SW480 (cell line): ENCODE measurements at places on chromosomes 2 and 18.

GRCh38 chr2:199329466-199329865 lies 128.3 kb downstream of the SATB2 start:
- DNase-seq: no peak

DNA sequence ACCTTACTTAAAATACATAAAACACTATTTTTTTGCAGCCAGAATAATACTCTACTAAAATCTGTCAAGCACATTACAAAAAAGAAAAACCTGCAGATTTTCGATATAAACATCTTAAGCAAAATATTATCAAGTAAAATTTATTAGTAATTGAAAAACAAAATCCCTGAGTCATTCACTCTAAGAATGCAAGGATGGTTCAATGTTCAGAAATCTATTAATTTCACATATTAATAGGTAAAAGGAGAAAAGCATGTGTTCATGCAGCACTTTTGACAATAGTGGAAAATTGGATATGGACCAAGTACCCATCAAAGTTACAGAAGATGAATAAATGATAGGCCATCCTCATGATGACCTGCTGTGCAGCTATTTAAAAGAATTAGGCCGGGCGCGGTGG lies 66.2 kb upstream of the OTOS start:
- DNase-seq: no peak

DNA sequence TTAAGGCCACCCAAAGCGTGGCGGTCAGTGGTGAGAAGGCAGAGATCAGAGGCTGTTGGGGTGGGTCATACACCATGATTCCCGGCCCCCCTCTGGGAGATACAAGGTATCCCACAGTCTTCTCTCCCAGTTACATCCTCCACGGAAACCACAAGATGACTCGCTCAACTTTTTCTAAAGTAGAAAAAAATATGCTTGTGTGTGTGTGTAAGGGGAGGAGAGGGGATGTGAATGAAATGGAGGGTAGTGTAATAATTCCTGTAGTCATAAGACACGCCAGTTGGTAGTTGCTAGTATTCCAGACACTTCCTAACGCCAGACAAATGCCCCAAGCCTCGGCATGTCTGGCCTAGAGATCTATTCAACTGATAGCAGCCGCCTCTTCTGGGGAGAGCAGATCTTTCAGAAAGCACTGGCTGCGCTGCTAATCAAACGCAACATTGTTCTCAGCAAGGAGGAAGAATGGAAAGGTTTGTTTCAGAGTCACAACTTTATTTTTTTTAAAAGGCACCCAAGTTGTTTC lies 143.5 kb downstream of the TGIF1 start:
- DNase-seq: peak; percentile 86

DNA sequence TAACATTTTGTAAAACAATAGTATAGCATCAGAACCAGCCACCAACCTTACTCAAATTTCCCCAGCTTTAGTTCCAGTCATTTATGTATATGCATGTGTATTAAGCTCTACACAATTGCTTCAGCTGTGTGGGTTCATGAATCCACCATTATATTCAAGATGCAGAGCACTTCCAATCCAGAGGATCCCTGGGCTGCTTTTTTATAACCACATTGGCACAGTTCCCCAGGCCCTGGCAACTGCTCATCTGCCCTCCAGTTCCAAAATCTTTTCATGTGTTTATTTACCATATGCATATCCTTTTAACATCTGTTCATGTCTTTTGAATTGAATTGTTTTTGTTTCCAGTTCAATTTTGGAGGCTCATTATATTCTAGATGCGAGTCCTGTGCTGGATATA lies 482.9 kb upstream of the HS6ST1 start:
- DNase-seq: no peak

GRCh38 chr2:186991766-186992417 lies 142.9 kb upstream of the ZSWIM2 start:
- DNase-seq: no peak

DNA sequence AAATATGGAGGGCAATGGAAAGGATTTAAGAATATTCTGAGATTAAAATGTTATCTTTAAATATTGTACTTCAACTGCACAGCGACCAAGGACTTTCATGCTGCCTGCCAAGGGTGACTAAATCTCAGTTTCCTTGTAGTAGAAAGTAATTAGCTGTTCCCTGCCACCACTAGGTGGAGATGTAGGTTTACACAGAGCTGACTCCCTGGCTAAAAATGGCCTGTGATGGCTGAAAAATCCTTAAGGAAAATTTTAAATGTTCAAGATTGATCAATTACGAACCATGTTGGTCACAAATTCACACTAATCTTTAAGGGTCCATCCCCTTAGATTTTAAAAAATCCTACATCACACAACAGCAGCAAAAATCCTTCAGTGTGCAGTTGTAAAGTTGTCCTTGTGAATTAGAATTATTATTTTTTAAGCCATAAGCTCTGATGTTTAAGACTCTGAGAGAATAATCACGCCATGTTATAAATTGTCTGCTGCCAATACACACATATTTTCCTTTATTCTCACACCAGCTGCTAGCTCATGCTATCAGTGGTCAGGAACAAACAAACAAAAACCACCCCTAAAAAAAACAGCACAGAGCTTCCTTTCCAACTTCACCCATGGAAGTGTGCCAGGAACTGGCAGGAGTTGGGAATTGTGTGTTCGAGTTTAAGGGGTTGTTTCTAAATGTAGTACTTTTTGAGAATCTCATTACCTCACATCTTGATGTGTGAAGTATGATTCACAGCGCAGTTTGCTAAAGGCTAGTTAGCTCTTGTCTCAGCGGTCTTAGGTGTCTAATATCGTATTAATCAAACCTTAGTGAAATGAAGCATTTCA lies 399.8 kb downstream of the TMEM182 start:
- peak; percentile 70 for DNase-seq

DNA sequence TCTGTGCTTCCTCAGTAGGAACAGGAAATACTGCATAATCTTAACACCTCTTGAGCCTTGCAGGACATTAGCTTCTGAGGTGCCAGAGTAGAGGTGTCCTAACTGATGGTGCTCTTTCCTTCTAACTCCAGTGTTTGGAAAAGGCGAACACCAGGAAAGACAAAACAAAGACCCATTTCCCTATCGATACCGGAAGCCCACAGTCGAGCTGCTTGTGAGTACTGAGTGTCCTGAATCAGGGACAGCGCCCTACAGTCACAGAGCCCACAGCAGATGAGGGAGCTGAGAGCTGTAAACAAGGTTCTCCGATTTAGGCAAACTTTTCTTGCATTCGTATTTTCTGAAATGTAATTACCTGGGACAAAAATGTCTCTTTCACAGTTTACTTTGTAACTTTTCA lies 50.7 kb downstream of the SLC14A2 start:
- DNase-seq: no peak

GRCh38 chr2:164671664-164672396 lies 50.5 kb upstream of the GRB14 start:
- no peak for DNase-seq

DNA sequence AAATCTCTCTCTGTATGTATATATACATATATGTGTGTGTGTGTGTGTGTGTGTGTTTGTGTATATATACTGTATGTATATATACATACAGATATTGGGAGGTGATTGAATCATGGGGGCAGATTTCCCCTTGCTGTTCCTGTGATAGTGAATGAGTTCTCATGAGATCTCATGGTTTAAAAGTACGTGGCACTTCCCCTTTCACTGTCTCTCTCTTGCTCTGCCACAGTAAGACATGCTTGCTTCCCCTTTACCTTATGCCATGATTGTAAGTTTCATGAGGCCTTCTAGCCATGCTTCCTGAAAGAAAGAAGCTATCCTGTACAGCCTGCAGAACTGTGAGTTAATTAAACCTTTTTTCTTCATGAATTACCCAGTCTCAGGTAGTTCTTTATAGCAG lies 18.8 kb upstream of the CCDC195 start:
- no peak for DNase-seq

- no peak for DNase-seq
Measured at GRCh38 chr2:175595139-175595538, 406.9 kb downstream of the LNPK start.

DNA sequence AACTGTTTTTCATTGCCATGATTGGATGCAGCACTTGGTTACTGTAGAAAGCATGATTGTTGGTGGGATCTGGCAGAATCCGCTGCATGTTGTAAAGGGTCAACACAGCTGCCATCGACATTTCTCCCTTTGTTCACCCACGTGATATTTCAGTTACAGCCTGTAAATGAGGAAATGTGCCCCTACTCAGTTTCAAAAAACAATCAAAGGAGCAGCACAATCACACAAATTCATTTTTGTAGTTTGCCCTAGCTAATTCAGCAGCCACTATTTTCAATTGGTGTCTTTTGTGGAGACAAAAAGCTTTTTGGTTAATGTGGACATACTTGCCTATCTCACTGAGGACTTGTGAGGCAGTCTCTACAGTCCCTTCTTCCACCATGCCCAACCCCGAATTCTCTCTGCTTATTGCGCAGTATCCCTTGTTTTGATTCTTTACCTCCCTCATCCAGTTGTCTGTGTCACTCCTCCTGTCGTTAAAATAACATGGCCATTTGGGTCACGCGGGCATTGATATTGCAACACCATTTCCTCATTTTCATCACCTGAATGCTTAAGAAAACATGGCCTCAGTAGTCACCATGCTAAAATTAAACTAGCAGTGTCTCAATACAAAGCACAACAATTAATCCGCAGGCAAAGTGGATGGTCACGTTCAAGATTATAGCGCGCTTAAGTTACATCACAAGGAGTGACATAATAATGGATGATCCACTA lies 6.4 kb upstream of the PROC start:
- no peak for DNase-seq

- no peak for DNase-seq
Measured at GRCh38 chr2:27494944-27495554, at the start of gene FNDC4. Gene FNDC4, minus strand, starts transcription at chr2:27495200. Its CDS starts 521 bp downstream, at chr2:27494679.

DNA sequence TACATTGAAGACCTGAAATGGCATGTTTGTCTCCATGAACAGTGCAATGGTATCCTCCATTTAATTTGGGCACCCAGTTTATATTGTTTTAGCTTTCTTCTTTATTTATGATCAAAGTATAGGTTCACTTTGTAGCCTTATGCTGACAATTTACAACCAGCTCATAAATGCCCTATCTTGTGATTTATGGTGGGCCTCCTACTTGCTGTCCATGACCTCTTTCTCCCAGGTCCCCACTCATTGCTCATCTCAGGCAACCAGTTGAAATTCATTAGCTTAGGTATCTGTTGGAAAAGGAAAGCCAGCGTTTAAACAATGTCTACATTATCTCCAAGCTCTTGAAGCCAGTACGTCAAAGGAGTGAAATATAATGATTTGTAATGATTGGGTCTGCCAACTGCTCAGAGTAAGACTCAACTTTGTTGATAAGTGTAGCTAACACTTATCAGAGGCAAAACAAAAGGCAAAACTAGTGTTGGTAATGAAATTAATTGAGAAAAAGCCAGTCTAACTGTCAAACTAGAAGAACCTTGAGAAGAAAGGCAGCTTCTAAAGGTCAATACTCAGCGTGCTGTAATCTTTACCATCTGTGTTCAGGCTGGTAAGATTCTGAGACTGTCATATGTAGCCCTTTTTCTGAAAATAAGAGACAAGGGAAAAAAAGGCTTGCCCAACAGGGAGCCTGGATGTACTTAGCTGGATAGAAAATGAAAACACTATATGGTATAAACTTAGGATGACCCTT lies 695.9 kb downstream of the EPHA4 start:
- no peak for DNase-seq

- peak; percentile 63 for DNase-seq
Measured at GRCh38 chr2:158011055-158011771, 90.5 kb upstream of the UPP2 start.

GRCh38 chr2:2271469-2271941 lies 59.6 kb downstream of the MYT1L start:
- DNase-seq: peak; percentile 83
